Cerebellar cortex (tissue), 1 donor: ENCODE measurements at places on chromosomes 2 and 18.

DNA sequence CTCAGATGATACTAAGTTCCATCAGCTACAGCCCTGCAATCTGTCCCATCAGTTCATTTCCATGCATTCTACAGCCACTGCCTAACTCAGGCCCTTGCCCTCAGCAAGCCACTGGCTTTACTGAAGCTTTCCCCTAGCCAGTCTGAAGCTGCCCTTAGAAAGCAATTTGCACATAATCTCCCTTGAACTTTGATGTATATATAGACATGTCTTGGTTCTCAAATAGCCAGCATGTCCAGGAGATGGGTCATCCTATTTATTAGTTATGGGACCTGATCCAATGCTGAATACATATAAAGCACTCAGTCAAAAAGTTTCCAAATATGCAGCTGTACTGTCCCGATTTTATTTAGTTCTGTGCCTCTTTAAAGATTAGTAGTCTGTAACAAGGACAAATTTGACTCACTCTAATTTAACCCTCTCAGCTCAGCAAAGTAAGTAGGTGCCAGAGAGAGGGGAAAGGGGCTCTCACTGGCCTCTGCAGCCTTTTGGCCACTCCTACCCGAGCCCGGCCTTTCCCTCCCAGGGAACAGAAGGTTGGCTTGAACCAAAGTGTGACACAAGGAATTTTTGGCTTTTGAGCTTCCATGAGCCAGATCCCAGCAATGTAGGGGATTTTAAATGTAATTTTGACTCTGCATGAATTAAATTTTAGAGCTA, 70.7 kb downstream of the CCDC93 start:
- DNase-seq: no peak

GRCh38 chr2:168210216-168210894, 37.0 kb downstream of the STK39 start:
- DNase-seq: no peak

DNA sequence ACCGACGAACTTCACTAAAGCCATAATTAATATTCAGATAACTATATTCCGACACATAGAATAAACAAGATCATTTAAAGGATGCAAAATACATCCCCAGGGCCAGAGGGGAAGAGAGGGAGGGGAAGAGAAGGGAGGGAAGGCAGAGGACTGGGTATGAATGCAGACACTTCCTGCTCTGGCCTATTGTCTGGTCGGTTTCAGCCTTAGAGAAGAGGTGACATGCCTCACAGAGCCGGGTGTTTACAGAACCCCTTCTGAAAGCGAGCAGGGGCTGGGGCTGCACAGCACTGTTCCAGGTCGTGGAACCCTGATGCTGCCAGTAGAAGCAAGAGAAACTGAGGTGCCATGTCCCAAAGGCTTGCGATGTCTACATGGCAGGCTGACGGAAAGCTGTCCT, 31.0 kb downstream of the CELF4 start:
- DNase-seq: no peak

- no peak for DNase-seq
These were observed 46.6 kb downstream of the KANSL3 start for GRCh38 chr2:96591494-96591893.

DNA sequence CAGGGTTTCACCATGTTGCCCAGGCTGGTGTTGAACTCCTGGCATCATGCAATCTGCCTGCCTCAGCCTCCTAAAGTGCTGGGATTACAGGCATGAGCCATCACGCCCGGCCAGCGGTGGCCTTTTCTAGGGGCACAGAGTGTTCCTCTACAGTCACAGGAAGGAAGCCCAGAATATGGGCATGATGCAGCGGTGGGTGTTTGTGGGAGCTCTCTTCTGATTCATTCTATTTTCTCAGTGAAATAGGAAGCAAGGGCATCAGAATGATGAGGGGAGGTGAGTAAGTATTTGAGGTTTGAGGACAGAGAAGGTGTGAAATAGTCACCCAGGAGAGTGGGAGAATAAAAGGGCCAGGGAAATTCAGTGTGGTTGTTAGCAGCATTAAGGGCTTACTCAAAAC, 70.3 kb upstream of the PSME4 start:
- no peak for DNase-seq

- DNase-seq: no peak
These were observed 153.9 kb upstream of the PELI1 start for GRCh38 chr2:64298161-64298560.

DNA sequence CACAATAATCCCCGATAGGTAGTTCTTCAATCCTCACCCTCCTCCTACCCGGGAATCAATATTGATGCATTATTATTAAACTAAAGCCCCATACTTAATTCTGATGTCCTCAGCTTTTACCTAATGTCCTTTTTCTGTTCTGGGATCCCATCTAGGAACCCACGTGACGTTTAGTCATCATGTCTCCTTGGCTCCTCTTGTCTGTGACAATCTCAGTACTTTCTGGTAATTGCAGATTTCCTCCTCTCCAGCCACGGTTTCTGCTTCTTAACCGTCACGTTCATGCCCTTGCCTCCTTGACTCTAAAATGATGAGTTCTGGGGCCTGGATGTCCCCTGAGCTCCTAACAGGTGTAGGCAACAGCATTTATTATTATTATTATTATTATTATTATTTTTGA, 2.9 kb upstream of the DGKD start:
- no peak for DNase-seq

DNA sequence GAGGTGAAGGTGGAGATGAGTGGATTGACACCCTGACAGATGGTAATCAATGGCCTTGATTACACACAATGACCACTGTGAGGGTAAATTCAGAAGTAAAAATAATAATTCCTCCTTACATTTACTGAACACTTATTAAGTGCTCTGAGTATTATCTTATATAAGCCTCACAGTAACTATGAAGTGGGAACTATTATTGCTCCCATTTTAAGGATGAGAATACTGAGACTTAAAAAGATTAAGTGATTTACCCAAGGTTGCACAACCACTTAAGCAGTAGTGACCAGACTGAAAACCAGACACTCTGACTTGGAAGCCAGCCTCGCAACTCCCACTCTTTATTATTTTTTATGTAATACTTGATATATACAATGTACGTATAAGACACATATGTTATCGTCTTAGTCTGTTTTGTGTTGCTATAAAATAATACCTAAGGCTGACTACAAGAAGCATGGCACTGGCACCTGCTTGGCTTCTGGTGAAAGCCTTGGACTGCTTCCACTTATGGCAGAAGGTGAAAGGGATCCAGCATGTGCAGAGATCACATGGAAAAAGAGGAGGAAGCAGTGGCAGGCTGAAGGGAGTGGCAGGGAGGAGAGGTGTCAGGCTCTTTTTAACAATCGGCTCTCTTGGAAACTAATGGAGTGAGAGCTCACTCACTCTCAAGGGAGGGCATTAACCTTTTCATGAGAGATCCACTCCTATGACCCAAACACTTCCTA, 41.5 kb upstream of the C1D start:
- DNase-seq: peak; percentile 69

DNA sequence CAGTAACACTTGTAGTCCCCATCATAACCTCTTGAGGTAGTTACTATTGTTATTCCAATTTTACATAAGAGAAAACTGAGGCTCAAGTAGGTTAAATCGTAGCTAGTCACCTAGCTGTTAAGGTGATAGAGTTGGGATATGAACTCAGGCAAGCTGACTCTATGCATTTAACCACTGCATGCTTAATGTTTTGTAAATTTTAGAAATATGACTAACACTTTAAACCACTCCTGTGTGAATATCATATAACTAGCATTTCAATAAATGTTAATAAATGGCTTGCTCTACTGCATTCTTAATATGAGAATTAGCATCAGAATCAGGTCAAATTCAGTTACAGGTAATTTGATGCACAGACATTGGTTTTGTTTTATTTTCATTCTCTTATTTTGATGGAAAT, 35.6 kb upstream of the CREB1 start:
- DNase-seq: no peak

DNA sequence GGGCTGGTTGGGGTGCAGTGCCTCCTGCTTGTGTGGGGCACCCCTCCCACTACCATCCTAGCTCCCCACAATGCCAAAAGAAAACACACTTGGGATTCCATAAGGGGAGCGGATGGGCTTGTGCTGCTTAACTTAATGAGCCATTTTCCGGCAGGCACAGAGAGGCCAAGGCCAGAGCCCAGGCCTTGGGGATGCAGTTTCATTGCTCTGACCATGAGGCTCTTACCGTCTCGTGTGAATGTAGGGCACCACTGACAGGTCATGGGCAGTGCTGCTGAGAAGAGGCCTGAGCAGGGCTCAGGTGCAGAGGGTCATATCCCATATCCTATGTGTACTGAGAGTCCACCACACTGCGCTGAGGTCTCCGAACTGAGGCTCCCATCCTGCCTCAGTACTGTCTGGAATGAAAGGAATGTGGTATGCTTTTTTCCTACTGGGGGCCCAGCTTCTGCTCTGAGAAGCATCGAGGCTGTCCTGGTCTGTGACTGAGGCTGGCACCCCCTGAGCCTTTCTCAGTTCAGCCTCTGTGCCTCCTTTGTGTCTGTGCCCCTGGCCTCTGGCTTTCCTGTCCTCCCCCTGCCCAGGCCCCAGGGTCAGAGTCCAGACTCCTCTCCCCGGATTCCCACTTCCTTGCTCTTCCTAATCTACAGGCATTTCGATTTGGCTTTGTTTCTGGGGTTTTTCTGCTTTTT, 45.2 kb upstream of the MAPRE3 start:
- DNase-seq: no peak

- DNase-seq: peak; percentile 52
These were observed 37.9 kb upstream of the EVA1A start for GRCh38 chr2:75598589-75599155.

DNA sequence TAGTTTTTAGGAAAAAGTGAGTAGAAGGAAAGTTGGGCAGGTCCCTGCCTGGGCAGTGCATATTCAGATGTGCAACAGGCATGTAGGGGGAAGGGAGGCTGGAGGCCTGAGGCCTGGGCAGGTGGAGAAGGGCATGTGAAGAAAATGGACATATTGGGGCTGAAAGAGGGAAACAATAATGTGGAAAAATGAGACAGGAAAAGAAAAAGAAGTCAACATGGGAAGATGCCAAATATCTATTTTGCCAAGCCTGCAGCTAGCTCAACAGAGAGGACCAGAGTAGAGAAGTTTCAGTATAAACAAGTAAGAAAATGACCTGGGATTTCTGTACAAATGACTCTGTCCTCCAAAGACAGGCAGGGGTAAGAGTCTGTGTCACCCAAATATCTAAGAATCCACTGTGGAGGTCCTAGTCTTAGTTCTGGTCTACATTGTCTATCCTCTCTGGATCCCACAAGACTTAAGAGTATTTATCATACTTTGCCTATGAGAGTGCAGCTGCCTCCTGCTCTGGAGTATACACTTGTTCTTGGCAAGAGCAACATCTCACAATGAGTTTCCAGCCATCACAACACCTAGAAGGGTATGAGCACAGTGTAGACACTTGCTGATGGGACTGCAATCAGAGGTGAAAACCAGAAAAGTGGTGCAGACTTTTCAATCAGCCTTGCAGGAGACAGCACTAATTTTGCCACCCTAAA, 80.2 kb downstream of the CLHC1 start:
- no peak for DNase-seq
